ENCODE measurements at places on chromosomes 4 and X.

- H3K27ac ChIP-seq = no peak overlapping the region
- DNase-seq = no peak
- H3K36me3 ChIP-seq = no peaks in the 10 kb centered on the region
- no peaks in the 10 kb centered on the region for H3K27me3 ChIP-seq
Measured at GRCh38 chr4:56705966-56706365, 24.9 kb upstream of the HOPX start.

DNA sequence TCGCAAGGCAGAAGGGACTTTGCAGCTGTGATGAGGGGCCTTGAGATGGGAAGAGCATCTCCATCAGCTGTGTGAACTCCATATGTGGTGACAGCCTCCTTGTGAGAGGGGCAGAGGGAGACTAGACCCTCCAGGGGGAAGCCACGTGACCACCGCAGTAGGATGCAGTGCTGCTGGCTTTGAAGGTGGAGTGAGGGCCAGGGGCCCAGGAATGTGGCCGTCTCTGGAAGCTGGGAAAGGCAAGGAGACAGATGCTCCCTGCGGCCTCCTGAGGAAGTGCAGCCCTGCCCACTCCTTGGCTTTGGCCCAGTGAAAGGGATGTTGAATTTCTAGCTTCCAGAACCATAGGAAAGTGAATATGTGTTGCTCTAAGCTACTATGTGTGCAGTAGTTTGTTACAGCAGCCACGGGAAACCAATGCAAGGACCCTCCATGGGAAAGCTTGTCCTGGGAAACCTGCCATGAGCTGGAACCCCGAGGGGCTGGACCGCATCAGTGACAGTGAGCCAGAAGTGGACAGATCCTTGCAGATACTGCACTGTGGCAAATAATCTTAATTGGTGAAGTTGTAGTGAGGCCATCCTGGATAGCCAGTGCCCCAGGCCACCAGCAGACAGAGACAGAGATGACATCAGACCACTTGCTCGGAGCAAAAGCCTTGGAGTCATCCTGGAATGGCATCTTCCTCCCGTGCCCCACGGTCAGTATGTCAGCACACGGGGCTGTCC lies 35.4 kb upstream of the SORCS2 start:
- H3K36me3 ChIP-seq = no peaks in the 10 kb centered on the region
- H3K27ac ChIP-seq = no peak overlapping the region

GRCh38 chr4:7427831-7428260 lies 6.9 kb downstream of the PSAPL1 start:
- H3K4me3 ChIP-seq = no peak overlapping the region
- H3K27ac ChIP-seq = no peak overlapping the region
- no peaks in the 10 kb centered on the region for H3K36me3 ChIP-seq
- H3K4me1 ChIP-seq = no peaks in the 10 kb centered on the region
- H3K27me3 ChIP-seq = no peaks in the 10 kb centered on the region

GRCh38 chrX:109826954-109827708 lies 94.1 kb upstream of the ACSL4 start:
- no peak overlapping the region for H3K27ac ChIP-seq
- no peaks in the 10 kb centered on the region for H3K27me3 ChIP-seq
- H3K36me3 ChIP-seq = no peaks in the 10 kb centered on the region
- H3K4me1 ChIP-seq = no peaks in the 10 kb centered on the region
- no peak overlapping the region for H3K4me3 ChIP-seq
- no peak for DNase-seq

DNA sequence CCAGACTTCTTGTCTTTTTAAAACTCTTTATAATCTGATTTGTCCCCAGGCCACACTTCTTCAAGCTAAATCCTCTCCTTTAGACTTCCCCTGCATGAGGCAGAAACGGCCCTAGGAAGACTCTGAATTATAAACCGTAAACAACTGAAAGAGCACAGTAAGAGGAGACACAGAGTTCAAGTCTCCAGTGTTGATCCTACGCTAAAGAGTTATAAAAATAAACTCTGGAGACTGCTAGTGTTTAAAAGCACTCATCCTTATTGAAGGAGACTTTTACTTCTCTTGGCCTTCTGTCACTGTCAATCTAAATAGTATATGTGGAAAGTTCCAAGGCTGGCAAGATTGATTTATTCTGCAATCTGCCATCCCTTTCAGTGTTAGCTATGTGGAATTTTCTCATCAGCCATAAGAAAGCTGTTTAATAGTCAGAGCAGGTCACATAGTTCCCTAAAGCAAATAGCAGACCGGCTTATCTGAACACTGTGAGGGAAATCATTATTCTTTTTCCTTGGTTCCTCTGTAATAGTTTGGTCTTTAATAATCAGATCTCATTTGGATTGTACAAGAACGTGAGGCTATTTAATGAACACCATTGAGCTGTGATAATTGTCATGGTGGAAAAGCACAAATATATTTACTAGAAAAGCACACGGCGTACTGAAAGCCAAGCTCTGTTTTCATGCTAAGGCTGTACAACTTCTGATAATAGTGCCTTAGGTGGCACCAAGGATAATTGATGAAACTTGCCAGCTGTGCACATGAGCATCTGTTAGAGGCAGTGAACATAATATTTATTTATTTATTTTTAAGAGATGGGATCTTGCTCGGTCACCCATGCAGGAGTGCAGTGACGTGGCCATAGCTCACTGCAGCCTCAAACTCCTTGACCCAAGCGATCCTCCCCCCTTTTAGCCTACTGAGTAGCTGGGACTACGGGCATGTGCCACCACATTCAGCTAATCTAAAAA lies 157.7 kb downstream of the CEP135 start:
- H3K27me3 ChIP-seq = no peaks in the 10 kb centered on the region
- H3K4me1 ChIP-seq = no peaks in the 10 kb centered on the region
- H3K4me3 ChIP-seq = no peak overlapping the region
- DNase-seq = no peak

DNA sequence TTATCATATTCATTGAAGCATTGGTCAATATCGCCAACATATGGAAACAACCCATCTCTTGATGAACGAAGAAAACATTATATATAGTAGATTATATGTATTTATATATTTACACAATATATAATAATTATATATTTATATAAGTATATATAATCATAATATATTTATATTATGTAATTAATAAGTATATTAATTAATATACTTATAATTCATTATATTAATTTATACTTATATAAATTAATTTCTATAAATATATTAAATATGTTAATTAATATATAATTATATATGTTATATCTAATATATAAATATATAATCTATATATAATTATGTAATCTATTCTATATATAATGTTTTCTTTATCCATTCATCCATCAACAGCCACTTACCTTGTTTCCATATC lies 69.0 kb upstream of the SRD5A3 start:
- no peaks in the 10 kb centered on the region for H3K4me1 ChIP-seq
- no peaks in the 10 kb centered on the region for H3K36me3 ChIP-seq
- no peak overlapping the region for H3K27ac ChIP-seq
- no peak overlapping the region for H3K4me3 ChIP-seq
- DNase-seq = no peak
- no peaks in the 10 kb centered on the region for H3K27me3 ChIP-seq

- no peak for DNase-seq
- no peaks in the 10 kb centered on the region for H3K27me3 ChIP-seq
- H3K36me3 ChIP-seq = peaks cover 10% of the 10 kb centered on the region
- H3K27ac ChIP-seq = no peak overlapping the region
- H3K4me1 ChIP-seq = peaks cover 38% of the 10 kb centered on the region
- no peak overlapping the region for H3K4me3 ChIP-seq
Measured at GRCh38 chr4:184462724-184463123, 11.6 kb downstream of the IRF2 start.

- peaks cover 3% of the 10 kb centered on the region for H3K27me3 ChIP-seq
- no peak overlapping the region for H3K4me3 ChIP-seq
- H3K36me3 ChIP-seq = no peaks in the 10 kb centered on the region
- H3K27ac ChIP-seq = no peak overlapping the region
- DNase-seq = no peak
Measured at GRCh38 chr4:100062921-100063320, 112.8 kb upstream of the H2AZ1 start.

DNA sequence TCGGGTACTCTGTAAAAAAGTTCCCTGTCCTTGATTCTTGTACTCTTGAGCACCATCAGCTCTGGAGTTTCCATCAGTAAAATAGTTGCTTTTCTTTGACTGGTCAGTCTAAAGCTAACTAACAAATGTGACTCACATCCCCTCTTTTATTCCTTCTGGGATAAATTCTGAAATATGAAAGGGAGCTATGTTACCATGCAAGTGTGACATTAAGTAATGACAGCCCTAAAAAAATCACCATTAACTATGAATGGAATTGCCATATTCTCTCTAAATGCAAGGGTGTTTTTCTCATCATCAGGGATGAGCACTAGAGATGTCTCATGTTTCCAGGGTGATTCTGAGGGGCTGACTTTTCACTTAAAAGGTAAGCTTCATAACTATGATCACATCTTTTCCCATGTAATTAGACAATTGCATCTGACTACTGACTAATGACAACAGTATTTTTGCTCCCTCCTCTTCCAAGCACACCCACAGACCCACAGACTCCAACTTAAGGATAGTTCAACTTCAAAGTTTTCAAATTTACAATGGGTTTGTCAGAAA lies 26.9 kb upstream of the RASGEF1B start:
- DNase-seq = no peak
- H3K36me3 ChIP-seq = no peaks in the 10 kb centered on the region
- no peak overlapping the region for H3K27ac ChIP-seq

DNA sequence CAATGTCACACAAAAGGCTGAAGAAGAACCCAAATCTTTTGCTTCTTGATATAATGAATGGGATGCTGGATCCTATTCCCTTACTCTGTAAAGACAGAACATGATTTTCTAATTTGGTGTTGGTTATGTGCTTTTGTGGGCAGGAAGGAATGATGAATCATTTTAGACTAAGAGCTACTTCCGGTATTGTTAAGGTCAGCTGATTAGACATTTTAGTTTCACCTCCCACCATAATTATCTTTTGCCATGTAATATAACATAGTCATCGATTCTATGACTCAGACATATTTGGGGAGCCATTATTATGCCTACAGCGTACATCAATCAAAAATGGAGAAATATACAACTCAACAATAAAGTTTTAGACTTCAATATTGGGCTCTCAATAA lies 265.3 kb downstream of the ZNF674 start:
- no peak overlapping the region for H3K4me3 ChIP-seq
- H3K4me1 ChIP-seq = no peaks in the 10 kb centered on the region
- H3K36me3 ChIP-seq = no peaks in the 10 kb centered on the region
- no peak overlapping the region for H3K27ac ChIP-seq

DNA sequence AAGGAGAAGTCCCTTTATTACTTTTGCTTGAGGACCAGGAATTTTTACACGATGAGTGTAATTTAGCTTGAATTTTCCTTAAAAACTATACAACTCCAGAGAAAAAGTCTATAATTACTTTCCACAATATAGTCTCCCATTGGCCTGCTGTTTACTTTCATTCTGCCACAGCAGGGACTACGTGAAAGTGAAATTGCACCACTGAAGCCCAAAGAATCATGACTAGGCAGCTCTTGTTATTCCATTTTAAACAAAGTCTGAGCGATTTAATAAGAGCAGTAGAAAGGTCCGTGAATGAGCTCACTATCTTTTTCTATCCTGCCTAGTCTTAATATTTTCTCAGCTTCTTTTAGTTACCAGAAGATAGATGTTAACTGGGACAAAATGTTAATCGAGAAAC lies 68.6 kb downstream of the ADGRG4 start:
- no peaks in the 10 kb centered on the region for H3K36me3 ChIP-seq
- no peak for DNase-seq
- no peak overlapping the region for H3K27ac ChIP-seq
- H3K4me3 ChIP-seq = no peak overlapping the region

- H3K36me3 ChIP-seq = no peaks in the 10 kb centered on the region
- H3K27ac ChIP-seq = no peak overlapping the region
- H3K4me1 ChIP-seq = no peaks in the 10 kb centered on the region
- H3K27me3 ChIP-seq = no peaks in the 10 kb centered on the region
Measured at GRCh38 chr4:20181926-20182325, 69.8 kb upstream of the SLIT2 start.

- DNase-seq = no peak
- no peak overlapping the region for H3K27ac ChIP-seq
- H3K27me3 ChIP-seq = no peaks in the 10 kb centered on the region
- no peaks in the 10 kb centered on the region for H3K36me3 ChIP-seq
- H3K4me3 ChIP-seq = no peak overlapping the region
Measured at GRCh38 chrX:20362268-20363267, 95.9 kb upstream of the RPS6KA3 start.

GRCh38 chr4:31741326-31741725 lies 1021.2 kb downstream of the PCDH7 start:
- no peaks in the 10 kb centered on the region for H3K27me3 ChIP-seq
- no peak for DNase-seq
- H3K4me1 ChIP-seq = no peaks in the 10 kb centered on the region
- H3K27ac ChIP-seq = no peak overlapping the region
- H3K4me3 ChIP-seq = no peak overlapping the region

- no peaks in the 10 kb centered on the region for H3K36me3 ChIP-seq
- no peak overlapping the region for H3K4me3 ChIP-seq
- no peaks in the 10 kb centered on the region for H3K4me1 ChIP-seq
- no peaks in the 10 kb centered on the region for H3K27me3 ChIP-seq
- no peak for DNase-seq
- H3K27ac ChIP-seq = no peak overlapping the region
Measured at GRCh38 chr4:41455206-41455605, 82.8 kb upstream of the LIMCH1 start.

DNA sequence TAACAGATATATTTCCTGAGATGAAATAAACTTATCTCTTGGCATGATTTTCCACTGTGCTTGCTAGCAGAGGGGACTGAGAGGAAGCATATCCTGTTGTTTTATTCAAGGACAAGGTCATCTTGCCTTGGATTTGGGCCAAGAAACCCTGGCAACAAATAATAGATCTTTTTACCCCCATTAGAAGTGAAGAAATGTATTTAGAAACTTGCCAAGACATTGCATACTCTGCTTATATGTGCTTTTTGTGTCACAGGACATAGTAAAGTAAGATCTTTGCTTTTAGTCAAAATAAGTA lies 170.2 kb downstream of the RAPGEF2 start:
- H3K27me3 ChIP-seq = no peaks in the 10 kb centered on the region
- no peaks in the 10 kb centered on the region for H3K36me3 ChIP-seq
- no peak overlapping the region for H3K4me3 ChIP-seq
- H3K27ac ChIP-seq = no peak overlapping the region
